LoVo (cell line): ENCODE measurements at places on chromosomes 6 and 20.
A peak's percentile ranks its signal among the peaks of the same experiment; 100 is the strongest.

DNA sequence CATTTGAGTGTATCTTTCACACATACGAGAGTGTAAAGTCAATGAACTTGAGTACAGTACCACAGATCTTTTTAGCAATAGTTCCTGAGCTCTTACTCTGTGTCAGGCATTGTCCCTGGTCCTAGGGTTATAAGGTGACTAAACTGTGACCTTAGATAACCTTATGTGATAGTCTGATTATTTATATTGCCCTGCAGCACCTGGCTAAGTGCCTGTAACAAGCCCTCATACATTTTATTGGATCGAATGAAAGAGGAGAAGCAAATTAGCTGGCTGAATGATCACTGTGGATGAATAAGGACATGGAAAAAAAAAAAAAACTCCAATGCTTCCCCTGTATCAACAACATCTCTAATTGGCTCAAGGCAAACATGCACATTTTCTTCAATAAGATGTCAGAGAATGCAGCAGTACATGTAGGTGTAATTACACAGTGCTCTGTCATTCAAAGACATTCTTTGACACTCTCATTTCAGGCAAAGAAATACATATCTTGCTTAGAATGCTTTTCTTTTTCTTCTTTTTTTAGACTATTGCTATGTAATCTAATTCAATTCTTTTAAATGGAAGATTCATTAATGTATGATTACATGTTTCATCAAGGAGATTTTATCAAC lies 153.4 kb downstream of the PHACTR1 start:
- no peak for DNase-seq

- peak; percentile 31 for DNase-seq
Observed at GRCh38 chr6:31791324-31792089, 4.0 kb downstream of the VARS1 start.

GRCh38 chr6:44630125-44631028 lies 242.9 kb downstream of the CDC5L start:
- peak; percentile 20 for DNase-seq

GRCh38 chr20:20780127-20780824 lies 67.8 kb upstream of the RALGAPA2 start:
- peak; percentile 78 for DNase-seq

DNA sequence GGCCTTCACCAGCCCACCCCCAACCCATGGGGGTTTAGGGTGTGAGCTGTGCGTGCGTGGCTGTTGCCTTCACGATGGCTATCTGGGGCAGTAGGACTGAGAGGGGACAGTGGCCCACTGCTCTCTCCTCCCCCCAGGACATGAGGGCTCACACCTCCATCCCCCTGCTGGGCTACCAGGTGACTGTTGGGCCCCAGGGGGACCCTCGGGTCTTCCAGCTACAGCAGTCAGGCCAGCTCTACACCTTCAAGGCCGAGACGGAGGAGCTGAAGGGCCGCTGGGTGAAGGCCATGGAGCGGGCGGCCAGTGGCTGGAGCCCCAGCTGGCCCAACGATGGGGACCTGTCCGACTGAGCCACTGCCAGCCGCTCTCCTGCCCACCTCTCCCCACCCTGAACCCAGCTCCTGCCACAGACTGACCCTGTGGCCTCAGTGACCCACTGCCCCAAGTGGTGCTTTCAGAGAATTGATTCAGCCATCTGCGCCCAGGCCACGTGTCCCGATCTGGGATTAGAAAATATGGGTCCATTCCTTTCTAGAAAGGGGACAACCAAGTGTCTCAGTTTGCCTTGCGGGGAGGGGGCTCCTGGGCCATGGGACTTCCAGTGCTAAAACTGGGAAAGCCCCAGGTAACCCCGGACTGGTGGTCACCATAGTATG lies 22.5 kb downstream of the FGD2 start:
- no peak for DNase-seq
